ENCODE measurements at places on chromosomes 11 and 22. TPM values are rescaled to one million over a fixed set of nuclear protein-coding genes. Genes with fewer than 3 reads are reported as not detected.

Gene HBG2
- not detected for total RNA-seq

Gene SCGB1D2
- not detected for total RNA-seq

Gene C11orf68
- total RNA-seq: 50.1 TPM

Gene NAALAD2
- not detected for total RNA-seq

Gene PRODH
- 1.4 TPM for total RNA-seq

Gene PPP6R3
- 55.0 TPM for total RNA-seq

Gene OR8D4
- total RNA-seq: not detected

Gene CRYBB1
- total RNA-seq: not detected

Gene CYP2D6
- 0.40 TPM for total RNA-seq

Gene DENND5A
- total RNA-seq: 43.3 TPM

Gene MRGPRX4
- total RNA-seq: not detected

Gene SMTNL1
- total RNA-seq: not detected

Gene CCDC90B
- total RNA-seq: 87.4 TPM

Gene PRR5L
- total RNA-seq: 9.2 TPM
